Immature natural killer cell (primary cell): ENCODE measurements at places on chromosomes 6 and 20.

- DNase-seq = no peak
Measured at GRCh38 chr6:43766964-43767461, 3.0 kb upstream of the VEGFA start.

DNA sequence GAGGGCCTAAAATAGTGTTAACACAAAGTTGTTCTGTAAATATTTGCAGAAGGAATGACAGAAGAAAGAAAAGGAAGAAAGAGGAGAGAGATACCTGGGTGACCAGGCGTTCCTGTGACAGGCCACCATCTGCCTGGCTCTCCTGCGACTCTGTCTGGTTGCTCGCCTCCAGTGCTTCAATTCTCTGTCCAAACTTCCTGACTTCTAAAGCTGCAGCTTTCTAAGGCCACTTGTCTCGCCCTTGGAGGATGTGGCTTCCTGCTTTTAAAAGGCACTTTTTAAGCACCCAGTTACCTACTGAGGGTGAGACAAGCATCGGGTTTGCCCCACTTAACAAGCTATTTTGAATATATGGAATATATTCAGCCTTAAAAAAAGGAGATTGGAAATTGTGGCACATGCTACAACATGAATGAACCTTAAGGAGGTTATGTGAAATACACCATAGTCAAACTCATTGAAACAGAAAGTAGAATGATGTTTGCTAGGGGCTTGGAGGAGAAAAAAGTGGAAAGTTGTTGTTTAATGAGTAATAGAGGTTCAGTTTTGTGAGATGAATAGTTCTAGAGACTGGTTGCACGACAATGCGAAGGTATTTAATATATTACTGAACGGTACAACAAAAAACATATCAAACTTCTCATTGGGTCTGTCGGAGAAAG is 32.8 kb downstream of the VIP start:
- DNase-seq = no peak

- DNase-seq = no peak
Measured at GRCh38 chr6:38095054-38095453, 275.5 kb downstream of the ZFAND3 start.

- DNase-seq = no peak
Measured at GRCh38 chr6:168048724-168049025, 30.3 kb downstream of the FRMD1 start.

DNA sequence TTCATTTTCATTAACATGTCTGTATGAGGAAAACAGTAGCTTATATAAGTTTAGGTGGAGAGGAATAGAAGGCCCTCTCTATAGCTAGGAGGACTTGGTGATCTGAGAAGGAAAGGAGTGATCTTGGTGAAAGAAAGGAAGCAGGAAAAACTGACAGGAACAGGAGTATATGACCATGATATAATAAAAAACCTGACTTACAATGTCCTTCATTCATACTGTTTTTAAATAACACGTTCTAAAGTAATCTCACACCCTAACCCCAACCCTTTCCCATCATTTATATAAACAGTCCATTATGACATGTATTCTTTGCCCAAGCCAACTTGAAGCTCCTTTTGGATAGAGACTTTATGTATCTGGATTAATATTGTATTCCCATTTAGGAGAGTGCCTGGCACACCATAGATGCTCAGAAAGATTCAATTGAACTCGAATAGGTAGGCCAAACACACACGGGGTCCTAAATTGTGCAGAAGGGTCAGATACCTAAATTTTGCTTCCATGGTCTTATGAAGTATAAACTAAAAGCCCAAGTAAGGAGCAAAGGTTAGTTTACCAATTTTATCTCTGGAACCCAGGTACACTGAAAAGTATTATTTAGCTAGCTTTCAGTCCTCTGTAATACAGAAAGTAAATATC is 75.9 kb downstream of the OR2B2 start:
- DNase-seq = no peak
